ENCODE measurements at places on chromosomes 12 and 14.

- DNase-seq, result no peak
Observed at GRCh38 chr12:47591361-47591791, 114.5 kb downstream of the RPAP3 start.

GRCh38 chr12:55727643-55728185, 1.1 kb downstream of the CD63 start:
- no peak for DNase-seq

GRCh38 chr14:68528040-68528687, 264.7 kb downstream of the ZFP36L1 start:
- no peak for DNase-seq

- no peak for DNase-seq
Observed at GRCh38 chr12:11897923-11898322, 172.8 kb upstream of the BCL2L14 start.
